ENCODE measurements at places on chromosomes 6 and 20.
A peak's percentile ranks its signal among the peaks of the same experiment; 100 is the strongest.

GRCh38 chr6:134938896-134939295 lies 11.0 kb downstream of the ALDH8A1 start:
- no peak for DNase-seq

GRCh38 chr6:78363688-78364087 lies 503.7 kb upstream of the IRAK1BP1 start:
- no peak for DNase-seq

DNA sequence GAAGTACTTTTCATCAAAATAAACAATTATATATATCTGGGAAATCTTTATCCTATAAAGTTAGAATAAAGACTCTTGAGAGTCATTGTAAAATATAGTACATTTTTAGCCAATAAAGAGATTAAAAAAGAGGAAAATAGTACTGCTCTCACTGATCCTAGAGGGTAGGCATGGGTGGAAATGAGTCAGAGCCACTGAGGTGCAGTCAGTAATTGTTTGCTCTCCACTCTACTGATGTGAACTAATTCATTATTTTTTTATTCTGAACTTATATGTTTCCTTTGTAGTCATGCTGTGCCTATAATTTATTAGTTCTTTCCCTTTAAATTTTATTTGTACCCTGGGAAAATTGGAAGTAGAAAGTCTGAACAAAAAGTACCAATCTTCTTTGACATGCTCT lies 1359.4 kb upstream of the GJE1 start:
- no peak for DNase-seq

GRCh38 chr6:36651659-36652379 lies 26.7 kb upstream of the CDKN1A start:
- DNase-seq: no peak

- no peak for DNase-seq
Observed at GRCh38 chr6:123402052-123402451, 234.7 kb downstream of the TRDN start.

- no peak for DNase-seq
Observed at GRCh38 chr6:55651015-55651414, 72.0 kb upstream of the HMGCLL1 start.

DNA sequence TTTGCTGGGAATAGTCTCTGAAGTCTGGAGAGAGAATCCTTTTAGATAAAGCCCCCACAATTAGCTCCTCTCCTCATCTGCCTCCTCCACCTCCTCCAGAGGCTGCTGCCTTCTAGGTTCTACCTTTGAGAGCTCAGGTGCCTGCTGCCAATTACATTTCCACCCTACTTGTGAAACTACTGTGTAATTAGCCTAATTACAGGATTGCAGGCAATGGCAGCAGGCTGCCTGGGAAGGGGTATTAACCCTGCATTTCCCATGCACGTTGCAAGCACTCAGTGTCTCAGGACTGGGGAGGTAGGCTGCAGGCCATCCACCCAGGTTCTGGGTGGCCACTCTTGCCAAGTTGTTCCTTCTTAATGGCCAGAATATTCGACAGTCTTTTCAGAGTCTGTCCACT lies 215.6 kb upstream of the ZNF217 start:
- no peak for DNase-seq

GRCh38 chr6:105326833-105327770 lies 75.8 kb downstream of the PREP start:
- peak; percentile 79 for DNase-seq

DNA sequence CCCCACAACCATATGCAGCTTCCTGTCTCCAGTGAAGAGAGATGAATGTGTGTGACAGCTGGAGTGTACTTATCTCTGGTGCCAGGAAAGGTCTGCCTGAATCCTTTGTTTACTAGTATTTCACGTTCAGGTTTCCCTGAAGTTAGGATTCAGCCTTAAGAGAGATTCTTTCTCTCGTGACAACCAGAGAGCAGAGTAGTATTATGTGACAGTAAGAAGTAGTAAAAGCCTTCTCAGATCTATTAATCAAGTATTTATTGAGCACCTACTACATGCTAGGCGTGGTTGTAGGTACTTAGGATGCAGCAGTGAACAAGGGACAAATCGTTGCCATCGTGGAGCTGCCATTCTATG lies 949 bp downstream of the KIFC1 start:
- no peak for DNase-seq

DNA sequence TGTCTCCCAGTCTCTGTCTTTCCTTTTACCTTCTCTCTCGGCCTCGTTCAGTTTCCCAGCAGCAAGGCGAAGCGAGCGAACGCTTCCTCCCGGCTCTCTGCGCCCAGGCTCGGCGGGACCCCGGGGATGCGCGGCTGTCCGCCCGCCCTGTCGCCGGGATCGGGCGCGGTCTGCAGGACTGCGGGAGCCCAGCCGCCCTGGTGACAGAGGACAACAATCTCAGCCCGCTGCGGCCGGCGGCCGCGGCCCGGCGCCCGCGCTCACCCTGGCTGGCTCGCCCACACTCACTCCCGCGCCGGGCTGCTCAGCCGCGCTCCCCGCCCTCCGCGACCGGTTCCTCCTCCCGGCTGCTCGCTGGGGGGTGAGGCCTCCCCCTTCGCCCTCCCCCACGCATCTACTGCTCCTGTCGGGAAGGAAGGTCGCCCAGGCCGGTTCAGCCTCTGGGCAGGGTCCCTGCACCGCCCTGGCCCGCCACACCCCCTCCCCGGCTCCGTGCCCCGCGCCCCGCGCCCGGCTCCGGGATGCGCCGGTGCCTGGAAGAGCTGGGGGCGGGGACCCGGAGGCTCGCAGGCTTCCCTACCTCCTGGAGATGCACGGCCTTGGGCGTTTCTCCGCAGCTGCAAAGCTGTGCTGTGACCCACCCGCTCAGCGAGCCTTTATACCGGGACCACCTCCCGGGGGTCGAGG lies 410 bp downstream of the SYNE1 start:
- no peak for DNase-seq

DNA sequence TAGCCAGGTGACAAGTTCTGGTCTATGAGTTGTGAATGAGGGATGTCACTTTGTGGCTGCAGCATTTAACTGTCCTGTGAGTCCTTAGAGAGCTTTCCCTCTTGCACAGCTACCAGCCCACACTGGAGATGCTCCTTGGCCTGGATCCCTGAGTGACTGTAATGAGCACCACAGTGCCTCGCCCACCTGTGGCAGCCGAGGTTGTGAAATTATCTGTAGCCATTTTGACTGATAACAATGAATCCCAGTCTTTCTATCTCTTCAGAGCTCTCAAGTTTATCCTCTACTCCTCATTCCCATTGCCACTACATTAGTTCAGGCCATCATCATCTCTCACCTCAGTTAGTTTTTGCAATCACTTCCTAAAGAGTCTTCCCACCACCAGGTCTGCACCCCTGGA lies 41.3 kb upstream of the BEND3 start:
- no peak for DNase-seq

GRCh38 chr6:156782691-156783320 lies 5.6 kb downstream of the ARID1B start:
- peak; percentile 32 for DNase-seq

DNA sequence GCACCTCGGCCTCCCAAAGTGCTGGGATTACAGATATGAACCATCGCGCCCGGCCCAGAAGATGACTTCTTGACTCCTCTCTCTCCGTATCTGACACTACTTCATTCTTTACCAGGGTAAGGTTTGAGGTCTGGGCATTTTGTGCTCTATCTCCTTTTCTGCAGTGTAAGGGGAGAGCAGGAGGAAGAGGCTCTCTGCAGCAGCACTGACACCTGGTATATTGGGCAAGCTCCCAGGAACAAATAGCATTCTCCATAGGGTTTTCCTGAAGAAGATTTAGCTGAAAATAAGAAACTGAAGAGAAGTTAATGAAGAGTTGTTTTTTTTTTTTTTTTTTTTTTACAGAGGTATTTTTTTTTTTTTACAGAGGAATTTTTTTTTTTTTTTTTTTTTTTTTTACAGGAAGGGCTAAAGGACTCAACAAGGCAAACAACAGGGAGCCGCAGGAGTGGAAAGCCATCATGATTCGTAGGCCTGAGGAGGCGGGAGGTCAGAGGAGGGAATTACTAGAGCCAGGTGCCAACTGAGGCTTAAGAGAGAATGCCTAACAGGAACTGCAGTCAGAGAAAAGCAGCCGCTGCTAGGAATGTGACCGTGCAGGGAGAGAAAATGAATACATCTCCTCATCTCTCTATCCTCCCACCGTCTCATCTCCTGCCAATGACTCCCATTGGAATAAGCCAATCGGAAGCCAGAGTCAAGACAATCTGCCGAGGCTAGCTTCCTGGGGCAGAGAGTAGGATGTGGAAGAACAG lies 34.7 kb upstream of the ADGRF4 start:
- no peak for DNase-seq

- DNase-seq: no peak
Observed at GRCh38 chr20:45254383-45255262, at the start of gene SLPI. TSS of gene SLPI (minus strand) at chr20:45254564. CDS start at chr20:45254543, 21 bp downstream.

- peak; percentile 70 for DNase-seq
Observed at GRCh38 chr6:12545619-12546409, 170.8 kb upstream of the PHACTR1 start.

- DNase-seq: no peak
Observed at GRCh38 chr20:5433352-5433751, 116.6 kb upstream of the PROKR2 start.

DNA sequence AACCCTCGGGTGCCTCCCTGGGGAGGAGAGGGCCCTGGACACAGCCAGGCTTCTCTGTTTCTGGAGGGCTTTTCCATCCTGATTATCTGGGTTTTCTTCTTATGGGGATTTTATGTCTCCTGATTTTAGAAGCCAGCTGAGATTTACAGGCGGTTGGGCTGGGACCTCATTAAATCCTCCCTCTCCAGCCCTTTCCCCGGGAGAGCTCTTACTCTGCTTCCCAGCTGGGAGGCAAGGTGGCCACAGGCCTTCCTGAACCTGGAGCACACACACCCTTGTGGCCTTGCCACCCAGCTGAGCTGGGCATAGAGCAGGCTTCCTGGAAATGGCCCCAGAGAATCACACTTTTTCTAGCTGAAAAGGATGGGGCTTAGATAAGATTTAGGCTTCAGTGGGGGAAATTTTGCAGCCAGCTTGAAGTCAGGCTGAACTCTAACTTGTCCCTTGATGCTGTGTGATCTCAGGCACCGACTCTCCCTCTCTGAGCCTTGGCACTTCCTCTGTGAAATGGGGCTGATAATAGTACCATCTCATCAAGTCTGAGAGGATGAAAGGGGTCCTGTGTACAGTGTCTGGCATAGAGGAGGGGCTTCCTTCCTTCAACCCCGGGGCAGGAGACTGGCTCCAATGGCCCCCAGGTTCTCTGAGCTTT lies 16.6 kb downstream of the VSTM2L start:
- DNase-seq: no peak

GRCh38 chr20:14622796-14623195 lies 285.4 kb upstream of the FLRT3 start:
- DNase-seq: no peak

DNA sequence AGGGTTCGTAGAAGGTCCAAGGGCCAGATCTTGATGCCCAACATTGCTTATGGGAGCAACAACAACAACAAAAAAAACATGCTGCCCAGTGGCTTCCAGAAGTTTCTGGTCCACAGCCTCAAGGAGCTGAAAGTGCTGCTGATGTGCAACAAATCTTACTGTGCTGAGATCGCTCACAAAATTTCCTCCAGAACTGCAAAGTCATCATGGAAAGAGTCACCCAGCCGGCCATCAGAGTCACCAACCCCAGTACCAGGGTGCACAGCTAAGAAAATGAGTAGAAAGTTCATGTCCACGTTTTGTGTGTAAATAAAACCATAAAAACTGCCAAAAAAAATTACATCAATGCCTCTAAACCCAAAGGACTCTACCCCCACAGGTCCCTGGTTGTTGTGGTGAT lies 3.8 kb downstream of the HLA-DPB1 start:
- DNase-seq: no peak

DNA sequence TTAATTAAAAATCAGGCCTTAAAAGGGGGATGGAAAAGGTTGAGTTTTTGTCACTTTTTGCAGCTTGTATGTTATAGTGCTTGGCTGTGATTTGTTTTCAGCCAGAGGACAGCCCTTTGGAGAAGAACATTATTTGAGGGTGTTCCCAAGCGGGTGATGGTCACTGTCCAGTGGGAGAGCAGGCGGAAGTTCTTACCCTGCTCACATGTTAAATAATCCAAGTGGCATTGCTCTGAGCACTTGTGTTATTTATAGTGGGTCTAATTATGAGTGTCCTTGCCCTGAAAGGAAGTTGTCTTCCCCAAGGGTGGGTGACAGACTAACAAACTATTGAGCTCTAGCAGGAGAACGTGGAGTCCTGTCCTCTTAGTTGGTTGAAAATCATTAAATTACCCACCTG lies 49.5 kb downstream of the DOK5 start:
- DNase-seq: no peak

DNA sequence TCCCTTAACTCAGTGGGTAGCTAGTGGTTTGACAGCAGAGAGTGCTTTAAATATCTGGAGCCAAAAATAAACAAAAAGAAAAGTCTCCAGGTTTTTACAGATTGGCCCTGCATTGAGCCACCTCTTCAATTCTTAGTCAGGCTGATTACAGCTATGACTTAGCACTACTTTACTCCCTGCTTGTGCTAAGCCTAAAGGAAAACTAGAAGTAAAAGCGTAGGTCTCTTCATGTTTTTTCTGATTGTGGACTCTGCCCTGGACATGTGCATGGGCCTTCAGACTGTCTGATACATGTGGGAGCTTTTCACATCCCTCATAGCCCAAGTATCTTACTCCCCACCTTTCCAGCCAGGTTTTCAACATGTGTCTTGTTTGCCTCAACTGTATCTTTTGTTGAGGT lies 33.3 kb downstream of the KPNA5 start:
- DNase-seq: no peak

DNA sequence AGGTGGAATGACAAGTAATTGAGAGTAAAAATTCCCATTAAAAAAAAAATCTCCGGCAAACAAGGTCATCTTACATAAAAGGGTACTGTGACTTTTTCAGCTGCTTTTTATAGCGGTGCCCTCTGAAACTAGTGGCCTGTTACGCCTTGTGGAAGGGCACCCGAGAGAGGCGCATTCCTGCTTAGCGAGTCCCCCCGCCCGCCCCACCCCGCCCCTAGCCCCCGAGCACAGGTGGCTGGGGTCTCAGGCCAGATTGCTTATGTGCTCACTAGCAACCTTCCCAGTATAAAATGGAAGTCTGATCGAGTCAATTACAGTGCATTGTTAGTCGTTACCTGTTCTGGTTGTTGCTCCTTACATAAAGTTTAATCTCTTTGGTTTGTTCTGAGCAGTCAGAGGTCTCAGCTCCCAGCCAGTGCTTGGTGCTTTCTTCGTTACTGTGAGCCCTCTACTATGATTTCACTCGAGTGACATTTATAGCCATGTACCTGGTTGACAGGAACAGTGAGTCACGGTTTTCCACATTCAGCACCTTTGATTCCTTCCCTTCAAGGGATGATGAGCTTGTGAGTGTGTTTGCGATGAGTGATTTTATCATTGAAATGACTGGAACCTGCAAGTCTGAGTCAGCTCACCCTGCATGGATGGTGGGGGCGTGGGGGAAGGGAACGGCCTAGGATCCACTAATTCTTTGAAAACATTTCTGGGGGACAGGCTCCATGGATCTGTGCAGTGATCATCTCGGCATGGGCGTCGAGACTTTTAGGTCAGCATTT lies 47.6 kb downstream of the ZDHHC14 start:
- peak; percentile 0 for DNase-seq
